ENCODE measurements at places on chromosomes 12 and 14. TPM values are rescaled to one million over a fixed set of nuclear protein-coding genes. Genes with fewer than 3 reads are reported as not detected.

Gene CLMN
- 20.1 TPM for total RNA-seq

Gene SERPINA10
- not detected for total RNA-seq

Gene LRTM2
- total RNA-seq, result not detected

Gene SDR9C7
- not detected for total RNA-seq

Gene GALNT16
- 3.0 TPM for total RNA-seq

Gene DCAF4
- 12.3 TPM for total RNA-seq

GRCh38 chr12:41073633-41074472 lies 114.3 kb upstream of the PDZRN4 start:
- H3K36me3 ChIP-seq, result no peaks in the 10 kb centered on the region
- no peaks in the 10 kb centered on the region for H3K27me3 ChIP-seq
- no peak overlapping the region for H3K4me3 ChIP-seq
- no peak overlapping the region for H3K27ac ChIP-seq

GRCh38 chr12:113802000-113802749 lies 163.9 kb downstream of the RBM19 start:
- no peak for DNase-seq
- H3K4me3 ChIP-seq, result no peak overlapping the region
- no peaks in the 10 kb centered on the region for H3K4me1 ChIP-seq
- no peaks in the 10 kb centered on the region for H3K27me3 ChIP-seq

- H3K27me3 ChIP-seq, result no peaks in the 10 kb centered on the region
- H3K4me1 ChIP-seq, result no peaks in the 10 kb centered on the region
- H3K27ac ChIP-seq, result no peak overlapping the region
- DNase-seq, result no peak
Measured at GRCh38 chr12:5395443-5396271, 36.3 kb upstream of the NTF3 start.

DNA sequence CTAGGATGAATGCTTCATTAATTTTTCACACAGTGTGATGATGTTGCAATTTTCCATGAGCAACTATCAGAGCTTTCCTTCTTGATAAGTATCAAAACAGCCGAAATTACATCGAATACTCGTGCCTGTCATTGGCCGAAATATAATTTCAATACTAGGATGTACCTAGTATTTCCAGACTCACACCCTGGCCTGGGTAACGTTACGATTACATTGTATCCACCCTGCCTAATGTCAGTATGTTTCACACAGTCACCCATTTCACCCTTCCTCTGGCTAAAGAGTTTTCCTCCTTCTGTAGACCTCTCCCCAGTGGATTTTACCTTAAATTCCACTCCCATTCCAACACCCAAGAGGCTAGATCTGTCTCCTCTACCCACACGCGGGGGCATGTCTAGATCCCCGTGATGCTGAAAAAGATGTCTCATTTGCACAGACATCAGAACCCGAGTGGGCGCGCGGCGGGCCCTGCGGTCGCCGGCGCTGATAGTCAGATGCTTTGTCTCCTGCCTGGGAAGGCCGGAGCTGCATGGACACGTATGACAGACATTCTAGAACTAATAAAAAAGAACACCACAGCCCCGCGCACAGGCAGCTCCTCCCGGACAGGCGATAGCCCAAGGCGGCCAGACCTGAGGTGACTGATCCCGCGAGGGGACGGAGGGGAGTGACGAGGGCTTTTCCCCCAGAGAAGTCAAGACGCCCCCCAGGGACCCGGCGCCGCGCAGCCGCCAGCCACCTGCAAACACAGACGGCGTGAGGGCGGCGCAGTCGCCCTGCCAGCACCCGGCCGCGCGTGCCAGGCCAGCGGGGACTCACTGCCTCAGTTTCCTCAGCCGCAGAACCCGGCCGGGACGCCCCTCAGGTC lies 723 bp downstream of the KIF21A start:
- H3K36me3 ChIP-seq, result no peaks in the 10 kb centered on the region
- H3K4me1 ChIP-seq, result no peaks in the 10 kb centered on the region
- no peaks in the 10 kb centered on the region for H3K27me3 ChIP-seq
- H3K27ac ChIP-seq, result peak overlapping the region; percentile 80
- peak overlapping the region; percentile 59 for H3K4me3 ChIP-seq

DNA sequence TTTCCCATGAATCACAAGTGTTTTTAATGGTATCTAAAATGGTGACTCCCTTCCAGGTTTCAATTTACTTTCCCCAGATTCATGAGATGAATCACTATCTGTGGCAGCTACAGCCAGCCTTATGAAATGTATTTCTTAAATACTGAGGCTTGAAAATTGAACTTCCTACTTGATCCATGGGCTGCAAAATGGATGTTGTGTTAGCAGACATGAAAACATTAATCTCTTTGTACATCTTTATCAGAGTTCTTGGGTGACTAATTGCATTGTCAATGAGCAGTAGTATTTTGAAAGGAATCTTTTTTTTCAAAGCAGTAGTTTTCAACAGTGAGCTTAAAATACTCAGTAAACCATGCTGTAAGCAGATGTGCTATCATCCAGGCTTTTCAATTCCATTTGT lies 250.8 kb downstream of the SLC6A15 start:
- H3K27me3 ChIP-seq, result no peaks in the 10 kb centered on the region
- DNase-seq, result no peak
- no peak overlapping the region for H3K27ac ChIP-seq
- no peaks in the 10 kb centered on the region for H3K36me3 ChIP-seq
- H3K4me3 ChIP-seq, result no peak overlapping the region
- no peaks in the 10 kb centered on the region for H3K4me1 ChIP-seq

DNA sequence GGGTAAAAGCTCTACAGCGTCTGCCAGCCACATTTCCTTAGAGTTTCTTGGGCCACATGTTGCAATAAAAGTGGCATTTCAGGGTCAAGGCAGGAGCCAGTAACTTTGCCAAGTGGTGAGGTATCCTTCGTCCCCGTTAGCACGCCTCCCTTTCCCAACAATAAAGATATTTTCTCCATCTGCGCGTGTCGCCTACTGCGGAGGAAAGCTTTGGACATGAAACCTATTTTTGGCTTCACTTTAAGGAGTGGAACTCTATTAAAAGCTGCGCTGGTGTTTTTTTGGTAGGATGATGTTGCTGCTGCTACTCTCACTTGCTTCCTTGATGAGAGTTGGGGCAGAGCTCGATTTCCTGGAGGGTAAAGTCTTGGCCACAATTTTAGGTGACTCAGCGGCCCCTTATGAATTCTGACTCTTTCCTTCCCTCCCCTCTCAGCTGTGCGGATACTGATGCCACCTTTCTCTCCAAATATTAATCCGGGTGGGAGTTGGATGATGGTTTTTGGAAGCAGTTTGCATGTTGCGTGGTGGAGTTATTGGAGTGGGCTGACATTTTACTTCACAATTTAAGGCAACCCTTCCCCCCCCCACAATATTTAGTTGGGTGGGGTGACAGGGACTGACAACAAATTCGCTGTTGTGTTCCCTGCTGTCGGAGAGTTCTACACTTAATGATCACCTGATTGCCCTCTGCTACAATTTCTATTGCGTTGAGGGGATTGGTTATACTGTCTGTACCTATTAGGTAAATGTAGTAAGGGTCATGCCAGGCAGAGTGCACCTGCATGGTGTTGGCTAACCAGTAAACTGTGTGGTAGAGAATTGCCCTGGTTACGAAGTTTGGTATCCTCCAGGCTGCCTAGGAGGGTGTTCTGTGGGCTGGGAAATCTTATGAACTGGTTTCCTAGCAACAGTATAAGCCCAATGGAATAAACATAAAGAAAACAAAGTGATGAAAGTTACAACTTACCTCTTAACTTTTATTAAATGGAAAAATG lies 1.1 kb downstream of the CCDC91 start:
- peaks cover 6% of the 10 kb centered on the region for H3K36me3 ChIP-seq
- H3K27ac ChIP-seq, result peak overlapping the region; percentile 94
- DNase-seq, result peak; percentile 37
- peaks cover 9% of the 10 kb centered on the region for H3K4me1 ChIP-seq
- no peaks in the 10 kb centered on the region for H3K27me3 ChIP-seq

DNA sequence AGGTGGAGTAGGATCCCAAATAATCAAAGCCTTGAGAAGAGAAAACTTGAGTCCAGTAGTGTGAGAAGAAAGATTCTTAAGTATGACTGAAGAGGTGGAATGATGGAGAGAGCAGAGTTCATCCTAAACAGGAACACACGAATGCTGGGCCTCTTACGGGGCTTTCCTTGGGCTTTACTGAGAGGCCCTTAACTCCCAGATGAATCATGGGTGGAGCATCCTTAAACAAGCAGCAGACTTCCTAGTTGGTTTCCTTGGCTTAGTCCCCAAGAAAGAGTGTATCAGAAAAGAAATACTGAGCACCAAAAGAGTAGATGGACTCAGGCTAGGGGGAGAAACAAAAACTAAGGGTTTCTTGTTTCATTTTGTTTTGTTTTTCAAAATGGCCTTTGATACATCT lies 132.5 kb downstream of the GPR135 start:
- no peaks in the 10 kb centered on the region for H3K27me3 ChIP-seq
- H3K36me3 ChIP-seq, result peaks cover 9% of the 10 kb centered on the region
- H3K27ac ChIP-seq, result peak overlapping the region; percentile 74
- H3K4me1 ChIP-seq, result peaks cover 30% of the 10 kb centered on the region
- DNase-seq, result no peak
- no peak overlapping the region for H3K4me3 ChIP-seq

DNA sequence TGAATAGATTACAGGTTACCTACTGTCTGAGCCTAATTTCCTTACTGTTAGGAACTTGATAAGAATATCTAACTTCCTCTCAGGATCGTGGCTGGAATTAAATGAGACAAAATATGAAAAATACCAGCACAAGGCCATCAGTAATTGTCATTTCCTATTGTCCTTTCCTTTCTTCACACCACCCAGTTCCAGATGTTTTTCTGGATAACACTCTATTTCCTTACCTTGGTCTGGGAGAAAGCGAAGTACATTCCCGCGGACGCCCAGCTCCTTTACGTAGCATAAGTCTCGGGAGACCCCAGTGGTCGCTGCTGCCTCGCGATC lies 376 bp downstream of the GDF3 start:
- no peak for DNase-seq
- H3K4me3 ChIP-seq, result no peak overlapping the region
- no peaks in the 10 kb centered on the region for H3K36me3 ChIP-seq
- no peak overlapping the region for H3K27ac ChIP-seq
- no peaks in the 10 kb centered on the region for H3K27me3 ChIP-seq
- peaks cover 6% of the 10 kb centered on the region for H3K4me1 ChIP-seq

DNA sequence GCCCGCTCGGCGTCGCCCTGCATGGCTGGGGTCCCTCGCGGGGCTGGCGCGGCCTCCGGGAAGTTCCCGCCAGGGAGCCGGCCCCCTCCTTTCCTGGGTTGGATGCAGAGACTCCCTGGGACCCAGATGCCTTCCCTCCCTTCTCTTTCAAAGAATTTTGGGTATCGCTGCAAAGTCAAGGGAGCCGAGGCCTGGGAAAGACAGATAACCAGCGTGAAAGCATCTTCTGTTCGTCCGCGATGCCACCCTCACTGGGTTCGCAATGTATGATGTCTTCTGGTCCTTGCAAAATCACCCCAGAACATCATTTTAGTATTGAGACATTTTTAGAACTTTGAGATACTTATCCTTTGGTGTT lies 451 bp downstream of the IRAK3 start:
- H3K4me3 ChIP-seq, result peak overlapping the region; percentile 67
- peaks cover 7% of the 10 kb centered on the region for H3K36me3 ChIP-seq
- H3K4me1 ChIP-seq, result no peaks in the 10 kb centered on the region
- peak overlapping the region; percentile 99 for H3K27ac ChIP-seq

DNA sequence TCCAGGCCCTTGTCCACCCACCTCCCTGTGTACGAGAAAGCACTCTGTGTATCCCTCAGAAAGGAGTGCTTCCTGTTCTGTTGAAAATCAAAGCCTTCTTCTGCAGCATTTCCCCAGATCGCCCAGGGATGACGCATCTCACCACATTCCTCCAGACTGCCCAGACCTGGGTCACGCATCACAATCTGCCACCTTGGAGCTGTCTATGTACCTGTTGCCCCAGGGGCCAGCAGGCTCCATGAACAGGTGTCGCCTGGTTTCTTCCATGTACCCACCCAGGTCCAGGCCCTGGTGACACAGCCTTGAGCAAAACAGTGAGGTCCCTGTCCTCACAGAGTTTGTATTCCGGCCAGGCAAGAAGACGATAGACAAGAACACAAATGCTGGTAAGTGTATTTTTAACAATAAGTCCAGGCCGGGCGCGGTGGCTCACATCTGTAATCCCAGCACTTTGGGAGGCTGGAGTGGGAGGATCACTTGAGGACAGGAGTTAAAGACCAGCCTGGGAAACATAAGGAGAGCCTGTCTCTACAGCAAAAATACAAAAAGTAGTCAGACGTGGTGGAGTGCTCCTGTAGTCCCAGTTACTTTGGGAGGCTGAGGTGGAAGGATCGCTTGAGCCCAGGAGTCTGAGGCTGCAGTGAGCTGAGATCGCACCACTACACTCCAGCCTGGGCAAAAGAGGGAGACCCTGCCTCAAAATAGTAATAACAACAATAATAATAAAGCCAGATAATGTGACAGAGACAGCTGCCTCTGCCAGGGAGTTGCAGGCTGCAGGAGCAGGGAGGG lies 6.8 kb upstream of the PPP1R13B start:
- H3K4me1 ChIP-seq, result peaks cover 8% of the 10 kb centered on the region
- no peak for DNase-seq
- H3K27ac ChIP-seq, result no peak overlapping the region
- H3K36me3 ChIP-seq, result no peaks in the 10 kb centered on the region

GRCh38 chr14:68681256-68682011 lies 111.4 kb downstream of the ZFP36L1 start:
- peak overlapping the region; percentile 97 for H3K27ac ChIP-seq
- H3K4me3 ChIP-seq, result no peak overlapping the region
- H3K36me3 ChIP-seq, result no peaks in the 10 kb centered on the region
- no peak for DNase-seq
- peaks cover 22% of the 10 kb centered on the region for H3K4me1 ChIP-seq
- H3K27me3 ChIP-seq, result no peaks in the 10 kb centered on the region

DNA sequence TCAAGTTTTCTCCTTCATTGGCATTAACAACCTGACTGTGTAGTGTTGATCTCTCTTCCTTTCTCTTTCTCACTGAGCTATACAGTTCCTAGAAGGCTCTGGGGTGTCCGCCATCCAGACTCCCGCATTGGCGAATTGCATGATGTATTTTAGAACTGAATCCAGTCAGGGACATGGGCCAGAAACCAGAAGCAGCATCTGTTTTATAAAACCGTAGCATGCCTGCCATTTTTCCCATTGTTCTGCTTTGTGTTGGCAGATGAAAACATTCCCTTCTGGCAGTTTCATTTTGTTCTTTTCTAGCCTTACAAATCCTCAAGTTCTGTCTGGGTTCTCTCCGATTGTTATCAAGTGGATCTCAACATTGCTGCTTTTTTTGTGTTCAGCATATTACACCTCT lies 268.3 kb upstream of the SEL1L start:
- DNase-seq, result no peak
- no peaks in the 10 kb centered on the region for H3K27me3 ChIP-seq
- H3K36me3 ChIP-seq, result no peaks in the 10 kb centered on the region
- H3K4me1 ChIP-seq, result no peaks in the 10 kb centered on the region
- no peak overlapping the region for H3K27ac ChIP-seq
- H3K4me3 ChIP-seq, result no peak overlapping the region

GRCh38 chr14:55458800-55459515 lies 18.5 kb upstream of the TBPL2 start:
- no peak overlapping the region for H3K27ac ChIP-seq
- H3K4me1 ChIP-seq, result no peaks in the 10 kb centered on the region
- DNase-seq, result no peak
- H3K27me3 ChIP-seq, result no peaks in the 10 kb centered on the region

GRCh38 chr12:83676781-83677295 lies 990.1 kb downstream of the TMTC2 start:
- H3K36me3 ChIP-seq, result no peaks in the 10 kb centered on the region
- DNase-seq, result no peak
- H3K4me3 ChIP-seq, result no peak overlapping the region
- no peaks in the 10 kb centered on the region for H3K4me1 ChIP-seq

All from left lung (tissue), 14 donors.